ENCODE measurements at places on chromosomes 2 and 18.

DNA sequence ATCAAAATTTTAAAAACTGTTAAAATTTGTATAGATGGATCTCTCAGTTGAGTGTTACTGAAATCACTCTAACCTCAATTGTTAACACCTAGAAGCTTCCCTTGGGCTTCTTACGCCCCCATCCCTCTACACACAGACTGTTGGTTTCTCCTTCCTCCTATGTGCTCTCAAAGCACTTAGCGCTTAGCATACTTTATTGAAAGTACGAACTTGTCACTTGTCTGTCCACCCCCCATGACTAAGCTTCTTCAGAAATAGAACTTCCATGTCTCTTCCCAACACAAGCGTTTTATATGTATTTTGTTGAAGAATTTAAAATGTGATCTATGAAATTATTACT, 441 bp downstream of the MPHOSPH10 start:
- no peak for DNase-seq

DNA sequence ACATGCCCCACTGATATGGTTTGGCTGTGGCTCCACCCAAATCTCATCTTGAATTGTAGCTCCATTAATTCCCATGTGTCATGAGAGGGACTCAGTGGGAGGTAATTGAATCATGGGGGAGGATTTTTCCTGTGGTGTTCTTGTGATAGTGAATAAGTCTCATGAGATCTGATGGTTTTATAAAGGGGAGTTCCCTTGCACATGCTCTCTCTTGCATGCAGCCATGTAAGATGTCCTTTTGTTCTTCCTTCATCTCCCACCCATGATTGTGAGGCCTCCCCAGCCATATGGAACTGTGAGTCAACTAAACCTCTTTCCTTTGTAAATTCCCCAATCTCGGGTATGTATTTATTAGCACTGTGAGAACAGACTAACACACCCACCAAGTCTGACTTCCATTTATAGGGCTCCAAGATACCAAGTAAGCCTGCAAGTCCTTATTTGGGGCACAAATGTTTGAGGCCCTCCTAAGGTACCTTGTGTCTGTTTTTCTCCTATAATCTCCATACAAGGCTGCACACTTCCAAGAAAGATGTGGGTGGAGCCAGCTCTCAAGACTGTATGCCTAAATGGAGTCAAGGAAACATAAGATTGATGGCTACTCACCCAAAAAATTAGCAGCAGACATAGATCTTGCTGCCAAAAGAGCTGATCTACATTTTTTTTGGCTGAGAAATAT, 364.7 kb downstream of the TXNL1 start:
- no peak for DNase-seq

DNA sequence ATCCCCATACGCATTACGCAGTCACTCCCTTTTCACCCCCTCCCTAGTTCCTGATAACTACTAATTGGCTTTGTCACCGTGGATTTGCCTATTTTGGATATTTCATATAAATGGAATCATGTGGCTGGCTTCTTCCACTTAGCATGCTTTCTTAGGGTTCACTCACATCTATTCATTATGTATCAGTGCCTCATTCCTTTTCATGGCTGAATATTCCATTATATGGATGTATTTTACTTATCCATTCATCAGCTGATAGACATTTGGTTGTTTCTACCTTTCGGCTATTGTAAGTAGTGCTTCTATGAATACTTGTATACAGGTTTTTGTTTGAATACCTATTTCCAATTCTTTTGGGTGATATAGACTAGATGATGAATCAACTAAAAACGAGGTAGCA, 4.9 kb downstream of the ATP5MC3 start:
- no peak for DNase-seq

GRCh38 chr2:102809291-102810189, 47.7 kb downstream of the TMEM182 start:
- DNase-seq, result no peak

DNA sequence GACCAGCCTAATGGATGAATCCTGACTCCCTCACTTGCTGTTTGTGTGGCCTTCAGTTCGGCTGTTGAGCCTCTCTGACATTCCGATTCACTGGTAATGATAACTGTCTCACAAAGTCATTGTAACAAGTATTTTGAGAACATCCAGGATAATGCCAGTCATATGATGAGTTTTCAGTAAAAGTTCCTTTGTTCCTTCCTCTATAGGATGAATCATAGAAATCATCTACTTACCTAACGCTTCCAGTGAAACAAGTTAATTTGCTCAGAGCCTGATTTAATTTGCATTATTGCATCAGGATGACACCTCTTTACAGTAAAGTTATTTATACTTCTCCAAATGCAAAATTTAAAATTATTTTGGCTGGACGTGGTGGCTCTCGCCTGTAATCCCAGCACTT, 32.0 kb downstream of the RAB31 start:
- DNase-seq, result no peak

GRCh38 chr2:177296040-177296439, 31.5 kb upstream of the NFE2L2 start:
- no peak for DNase-seq

- DNase-seq, result no peak
These were observed 153.6 kb downstream of the NRP2 start for GRCh38 chr2:205835923-205836322.

DNA sequence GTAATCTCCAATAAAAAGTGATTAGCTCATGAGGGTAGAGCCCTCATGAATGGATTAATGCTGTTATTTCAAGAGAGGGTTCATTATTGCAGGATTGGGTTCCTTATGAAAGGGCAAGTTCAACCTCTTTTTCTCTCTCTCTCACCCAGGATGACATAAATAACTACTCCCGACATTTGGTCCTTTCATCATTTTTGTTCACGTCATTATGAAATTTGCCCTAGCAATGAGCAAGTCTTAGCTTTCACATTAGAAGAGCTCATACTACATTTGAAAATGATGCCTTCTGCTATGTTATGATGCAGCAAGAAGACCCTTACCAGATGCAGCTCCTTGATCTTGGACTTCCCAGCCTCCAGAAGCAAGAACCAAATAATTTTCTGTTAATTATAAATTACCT, 152.5 kb downstream of the ICOS start:
- DNase-seq, result no peak

DNA sequence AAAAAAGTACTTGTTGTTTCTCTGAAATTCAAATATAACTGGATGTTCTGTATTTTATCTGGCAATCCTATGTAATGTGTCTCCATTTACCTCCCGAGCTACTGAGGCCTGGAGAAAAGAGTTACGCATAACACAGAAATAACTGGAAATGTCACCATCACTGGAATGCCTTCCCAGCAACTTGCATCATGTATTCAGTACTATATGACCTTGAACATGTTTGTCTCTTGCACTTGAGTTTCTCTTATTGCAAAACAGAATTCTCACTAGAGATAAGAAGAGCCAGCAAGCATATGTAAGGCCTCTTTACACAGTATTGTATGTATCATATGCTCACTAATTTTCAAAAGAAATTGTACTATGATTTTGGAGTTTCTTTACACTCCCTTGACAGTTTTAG, 99.6 kb upstream of the CTAGE1 start:
- DNase-seq, result no peak

- no peak for DNase-seq
These were observed 130.0 kb upstream of the FN1 start for GRCh38 chr2:215565897-215566296.

- no peak for DNase-seq
These were observed 193.0 kb downstream of the RAB3GAP1 start for GRCh38 chr2:135245071-135245470.

DNA sequence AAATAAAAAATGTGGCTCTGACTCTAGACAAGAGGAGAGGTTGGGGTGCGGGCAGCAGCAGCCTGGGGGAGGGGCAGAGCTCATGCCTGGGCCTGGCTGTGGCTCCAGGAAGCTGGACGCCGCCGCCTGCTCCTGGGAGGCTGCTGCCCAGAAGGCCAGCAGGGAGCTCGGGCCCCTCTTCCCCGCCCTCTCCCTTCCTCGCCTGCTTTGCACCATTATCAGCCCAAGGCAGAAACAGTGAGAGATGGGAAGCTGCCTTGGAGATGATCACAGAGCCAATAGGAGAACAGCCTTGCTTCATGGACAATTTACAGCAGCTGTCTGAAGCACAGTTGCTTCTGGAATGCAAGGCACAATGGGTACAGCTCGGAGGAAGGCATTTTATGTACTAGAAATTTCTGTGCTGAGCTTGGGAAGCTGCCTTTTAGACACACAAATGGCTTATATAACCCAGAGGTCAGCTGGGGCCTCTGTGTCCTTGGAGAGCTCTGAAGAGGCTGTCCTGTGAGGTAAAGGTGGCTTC, 55.3 kb upstream of the AFF3 start:
- no peak for DNase-seq

- no peak for DNase-seq
These were observed 3.4 kb upstream of the GFPT1 start for GRCh38 chr2:69390471-69390870.

GRCh38 chr2:98944775-98945174, 8.8 kb upstream of the CRACDL start:
- DNase-seq, result no peak

- DNase-seq, result no peak
These were observed 118.9 kb upstream of the CAB39 start for GRCh38 chr2:230593765-230594164.

GRCh38 chr2:157784169-157784822, 91.8 kb downstream of the ACVR1 start:
- no peak for DNase-seq

DNA sequence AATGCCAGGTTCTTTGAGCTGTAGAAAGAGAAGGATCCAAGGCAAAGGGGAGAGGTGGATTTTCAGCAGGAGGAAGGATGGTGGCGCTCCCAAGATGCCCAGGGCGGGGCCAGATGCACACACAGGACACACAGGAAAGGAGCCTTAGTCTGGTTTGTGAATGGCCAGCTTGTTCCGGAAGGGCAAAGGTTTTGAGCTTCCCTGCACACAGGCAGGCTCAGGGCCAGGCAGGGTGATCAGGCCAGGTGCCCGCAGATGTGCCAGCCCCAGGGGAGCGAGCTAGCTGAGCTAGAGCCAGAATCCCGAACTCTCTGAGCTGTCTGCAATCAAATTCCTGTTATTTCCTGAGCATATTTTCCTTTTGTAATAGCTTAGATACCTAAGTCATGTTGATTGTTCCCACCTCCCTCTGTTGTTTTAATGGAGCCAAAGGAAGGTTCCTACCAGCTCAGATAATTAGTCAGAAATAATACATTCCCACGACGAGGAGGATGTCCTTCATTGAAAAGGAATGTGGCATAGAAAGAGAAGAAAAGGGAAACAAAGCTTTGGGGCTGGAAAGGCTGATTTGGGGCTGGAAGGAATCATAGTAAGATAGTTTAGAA, 13.7 kb upstream of the OTOF start:
- DNase-seq, result no peak

DNA sequence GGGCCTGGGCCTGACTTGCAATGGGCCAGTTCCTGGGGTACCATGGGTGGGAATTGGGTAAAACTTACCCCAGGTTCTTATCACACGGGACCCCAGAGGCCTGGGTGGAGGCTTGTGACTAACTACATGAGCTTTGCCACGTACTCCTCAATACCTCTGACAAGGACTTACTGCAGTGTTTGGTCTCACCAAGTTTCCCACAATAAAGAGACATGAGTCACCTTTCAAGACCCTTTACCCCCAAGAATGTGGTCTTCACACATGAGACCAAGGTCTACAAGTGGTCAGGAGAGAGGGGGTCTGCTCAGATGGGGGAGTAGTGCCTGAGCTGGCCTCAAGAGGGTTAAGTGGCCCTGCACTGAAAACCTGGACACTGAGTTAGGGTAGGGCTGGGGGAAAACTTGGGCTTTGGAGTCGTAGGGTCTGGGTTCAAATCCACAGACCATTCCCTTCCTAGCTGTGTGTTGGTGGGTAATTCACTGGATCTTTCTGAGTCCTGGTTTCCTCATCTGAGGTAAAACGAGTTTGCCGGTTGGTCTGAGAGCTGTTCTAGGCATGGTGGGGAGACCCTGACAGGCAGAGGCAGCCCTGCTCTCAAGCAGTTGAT, 2.0 kb upstream of the GNLY start:
- no peak for DNase-seq

GRCh38 chr18:29226213-29226612, 1049.3 kb upstream of the CDH2 start:
- DNase-seq, result no peak

DNA sequence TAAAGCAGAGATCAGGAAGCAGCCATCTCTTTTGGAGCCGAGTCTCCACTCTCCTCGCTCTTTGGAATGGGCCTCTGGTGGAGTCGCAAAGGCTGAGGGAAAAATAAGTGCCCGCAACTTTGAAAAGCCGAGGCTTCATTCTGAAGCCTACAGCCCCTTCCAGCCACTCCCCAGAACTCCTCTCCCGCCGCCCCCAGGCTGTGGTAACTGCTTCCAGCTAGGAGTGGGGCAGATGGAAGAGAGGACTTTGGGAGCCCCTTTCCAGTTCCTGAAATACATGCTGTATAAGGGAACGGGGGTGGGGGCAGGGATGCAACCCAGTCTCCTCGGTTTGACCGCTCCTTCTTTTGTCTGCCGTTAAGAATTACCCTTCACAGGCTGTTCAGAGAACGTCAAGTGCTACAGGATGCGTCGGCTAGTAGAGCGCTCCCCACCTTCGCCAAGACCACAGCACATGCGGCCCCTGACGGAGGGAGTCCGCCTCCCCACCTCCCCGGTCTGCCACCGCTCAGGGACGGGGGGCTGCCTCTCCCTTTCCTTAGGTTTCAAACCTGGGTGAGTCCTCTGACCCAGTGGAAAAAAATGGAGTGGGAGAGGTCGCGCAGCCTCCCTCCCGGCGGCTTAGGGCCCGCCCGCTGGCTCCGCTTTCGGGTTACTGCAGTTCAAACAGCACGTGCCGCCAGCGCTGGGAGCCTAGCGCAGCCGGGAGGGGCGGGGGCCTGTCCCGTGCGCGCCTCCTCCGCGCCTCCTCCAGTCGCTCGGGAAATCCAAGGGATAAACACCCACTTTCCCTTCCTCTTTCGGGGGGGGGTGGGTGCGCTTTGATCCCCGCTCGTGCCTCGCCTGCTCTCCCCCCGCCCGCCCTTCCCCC, 4.9 kb downstream of the CYP26B1 start:
- no peak for DNase-seq

DNA sequence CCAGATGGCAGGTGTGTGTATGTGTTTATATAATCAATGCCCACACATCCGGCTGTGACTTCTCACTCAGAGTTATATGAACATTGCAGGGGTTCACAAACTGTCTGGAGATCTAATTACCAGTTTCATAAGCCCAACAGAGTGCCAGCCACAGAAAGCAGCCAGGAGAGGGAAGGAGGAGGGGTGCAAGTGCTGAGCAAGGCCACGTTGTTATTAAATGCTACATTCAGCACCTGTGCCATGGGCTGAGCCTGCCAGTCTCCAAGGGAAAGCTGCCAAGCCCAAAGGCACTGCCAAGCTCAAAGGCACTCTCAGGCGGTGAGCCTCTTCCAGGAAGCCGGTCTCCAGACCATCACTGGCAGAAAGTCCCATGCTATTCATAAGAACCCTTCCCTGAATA, 17.4 kb downstream of the XDH start:
- DNase-seq, result no peak

DNA sequence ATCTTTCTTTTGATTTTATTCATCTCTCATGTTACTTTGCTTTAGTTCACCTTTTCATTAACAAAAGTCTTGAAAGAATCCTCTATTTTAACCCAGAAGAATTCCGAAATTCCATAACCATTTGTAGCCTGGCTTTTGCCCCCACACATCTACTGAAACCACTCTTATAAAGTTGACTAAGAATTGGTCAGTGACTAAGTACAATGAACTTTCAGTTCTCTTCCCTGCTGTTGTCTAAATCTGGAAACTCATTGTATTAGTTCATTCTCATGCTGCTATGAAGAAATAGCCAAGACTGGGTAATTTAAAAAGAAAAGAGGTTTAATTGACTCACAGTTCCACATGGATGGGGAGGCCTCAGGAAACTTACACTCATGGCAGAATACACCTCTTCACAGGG, 49.9 kb upstream of the PNPT1 start:
- no peak for DNase-seq

GRCh38 chr2:9777081-9777480, 66.2 kb upstream of the TAF1B start:
- DNase-seq, result no peak

- no peak for DNase-seq
These were observed 21.4 kb downstream of the FAM98A start for GRCh38 chr2:33577668-33578067.
